ENCODE measurements at places on chromosomes 3 and 15.
A peak's percentile ranks its signal among the peaks of the same experiment; 100 is the strongest.

DNA sequence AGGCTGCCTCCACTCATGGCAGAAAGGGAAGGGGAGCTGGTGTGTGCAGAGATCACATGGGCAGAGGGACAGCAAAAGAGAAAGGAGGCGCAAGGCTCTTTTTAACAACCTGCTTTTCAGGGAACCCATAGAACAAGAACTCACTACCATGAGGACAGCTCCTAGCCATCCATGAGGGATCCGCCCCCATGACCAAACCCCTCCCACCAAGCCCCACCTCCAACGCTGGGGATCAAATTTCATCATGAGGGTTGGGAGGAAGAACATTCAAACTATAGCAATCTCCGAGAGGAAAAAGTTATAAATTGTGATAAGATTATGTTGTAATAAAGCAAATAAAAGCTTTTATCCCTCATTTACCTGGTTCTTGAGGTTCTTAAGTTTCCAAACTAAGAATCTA is 84.7 kb upstream of the LMCD1 start:
- DNase-seq, result no peak

GRCh38 chr3:59364496-59364895 is 314.7 kb upstream of the CFAP20DC start:
- DNase-seq, result no peak

- no peak for DNase-seq
Observed at GRCh38 chr3:146117406-146118285, 43.3 kb downstream of the PLOD2 start.

DNA sequence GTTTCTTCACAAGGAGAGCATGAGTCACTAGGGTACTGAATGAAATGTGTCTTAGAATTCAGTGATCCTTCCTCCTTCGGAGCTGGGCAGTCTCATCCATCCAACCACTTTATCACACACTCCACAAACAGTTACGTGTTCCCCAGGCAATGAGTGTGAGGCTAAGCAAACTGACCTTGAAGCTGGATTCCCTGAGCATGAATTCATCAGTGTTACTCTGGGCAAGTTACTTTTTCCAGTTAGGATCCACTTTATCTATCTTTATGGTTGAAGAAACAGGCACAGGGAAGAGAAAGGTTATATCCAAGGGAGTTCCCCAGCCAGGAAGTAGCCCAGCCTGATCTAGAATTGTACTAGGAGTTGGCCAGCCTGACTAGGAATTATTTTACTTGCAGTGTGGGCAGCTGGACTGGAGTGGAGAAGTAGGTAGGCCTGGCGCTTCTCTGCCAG is 17.1 kb upstream of the GCNT3 start:
- no peak for DNase-seq

GRCh38 chr15:92102395-92102755 is 248.9 kb downstream of the SLCO3A1 start:
- no peak for DNase-seq

DNA sequence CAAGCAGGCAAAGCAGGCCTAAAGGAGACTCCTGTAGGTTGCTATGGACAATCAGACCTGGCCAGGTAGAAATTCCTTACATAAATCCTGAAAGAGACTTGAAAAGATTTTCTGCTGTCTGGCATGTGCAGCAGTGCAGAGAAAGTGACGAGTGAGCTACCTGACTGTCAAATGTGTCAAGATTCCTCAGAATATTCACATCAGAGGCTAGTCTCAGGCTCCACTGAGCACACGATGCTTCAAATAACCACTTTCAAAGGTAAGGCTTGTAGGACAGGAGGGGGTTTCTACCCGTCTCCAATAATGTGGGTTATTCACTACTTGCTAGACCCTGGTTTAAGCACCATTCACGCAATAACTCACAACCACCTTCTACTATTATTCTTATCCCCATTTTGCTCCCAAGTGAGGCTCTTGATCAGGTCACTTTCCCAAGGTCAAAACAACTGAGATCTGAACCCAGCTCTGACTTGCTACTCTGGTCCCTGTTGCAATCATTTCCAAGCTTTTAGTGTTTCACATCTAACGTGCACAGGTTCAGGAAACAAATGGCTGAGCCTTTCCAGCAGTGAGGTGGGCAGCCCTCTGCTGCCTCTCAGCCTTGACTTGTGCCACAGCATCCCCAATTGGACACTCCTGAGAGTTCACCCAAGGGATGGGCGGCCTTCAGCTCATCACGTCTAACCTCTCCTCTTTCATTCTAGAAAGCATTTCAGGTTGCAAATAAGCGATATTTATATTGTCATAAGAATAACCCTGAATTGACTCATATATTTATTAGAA is 329.9 kb upstream of the WNT5A start:
- no peak for DNase-seq

- no peak for DNase-seq
Observed at GRCh38 chr3:52679199-52679538, 6.5 kb downstream of the PBRM1 start.

DNA sequence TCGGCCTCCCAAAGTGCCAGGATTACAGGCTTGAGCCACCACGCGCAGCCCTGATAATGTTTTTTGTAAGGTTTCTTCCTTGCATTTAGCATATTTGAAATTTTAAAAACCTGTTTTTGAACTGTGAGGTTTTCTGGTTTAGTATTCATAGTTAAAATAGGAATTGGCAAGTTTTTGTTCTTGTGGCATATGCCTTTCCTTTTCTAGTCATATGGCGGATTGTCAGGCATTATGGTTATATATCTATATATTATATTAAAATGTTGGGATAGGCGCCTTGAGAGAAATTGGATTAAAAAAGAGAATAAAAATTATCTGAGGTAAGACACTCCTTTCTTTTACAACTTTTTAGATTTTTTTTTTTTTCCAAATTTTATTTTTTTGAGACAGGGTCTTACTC is 28.4 kb downstream of the FXR1 start:
- no peak for DNase-seq

- DNase-seq, result no peak
Observed at GRCh38 chr3:11919390-11919789, 72.7 kb upstream of the TAMM41 start.

- DNase-seq, result no peak
Observed at GRCh38 chr3:41000471-41000870, 198.8 kb upstream of the CTNNB1 start.

DNA sequence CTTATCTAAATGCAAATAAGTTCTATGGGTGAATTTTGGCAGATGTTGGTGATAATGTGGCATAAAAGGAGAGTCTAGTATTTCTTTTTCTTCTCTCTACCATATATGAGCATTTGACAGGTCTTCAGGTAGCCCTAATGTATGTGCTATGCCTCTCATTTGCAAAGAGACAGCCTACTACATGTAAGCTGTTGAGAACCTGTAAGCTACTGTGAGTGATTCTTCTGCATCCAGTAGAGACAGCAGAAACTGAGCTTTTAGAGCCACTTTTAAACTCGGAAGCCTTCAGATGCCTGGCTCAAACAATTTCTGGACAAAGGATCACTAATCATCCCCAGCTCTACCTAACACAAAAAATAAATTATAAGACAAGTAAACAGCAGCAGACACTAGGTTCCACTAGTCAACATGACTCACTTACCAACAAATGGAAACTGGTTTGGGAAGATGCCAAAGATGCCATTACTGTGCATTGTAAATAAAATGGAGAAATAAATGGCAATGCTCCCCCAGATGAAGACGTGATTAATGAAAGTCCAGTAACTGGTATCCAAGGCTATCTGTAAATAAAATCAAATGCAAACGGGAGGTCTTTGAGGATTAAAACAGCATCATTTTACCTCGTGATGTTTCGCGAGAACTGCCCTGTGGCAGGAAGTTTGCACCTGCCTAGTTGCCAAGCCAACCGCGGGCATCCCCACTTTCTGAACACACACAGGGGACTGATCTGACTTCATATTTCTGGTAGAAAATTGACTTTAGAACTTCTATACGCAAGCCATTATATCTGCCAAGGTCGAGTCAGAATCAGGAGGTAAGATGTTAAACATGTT is 245.3 kb downstream of the DTWD1 start:
- DNase-seq, result no peak

DNA sequence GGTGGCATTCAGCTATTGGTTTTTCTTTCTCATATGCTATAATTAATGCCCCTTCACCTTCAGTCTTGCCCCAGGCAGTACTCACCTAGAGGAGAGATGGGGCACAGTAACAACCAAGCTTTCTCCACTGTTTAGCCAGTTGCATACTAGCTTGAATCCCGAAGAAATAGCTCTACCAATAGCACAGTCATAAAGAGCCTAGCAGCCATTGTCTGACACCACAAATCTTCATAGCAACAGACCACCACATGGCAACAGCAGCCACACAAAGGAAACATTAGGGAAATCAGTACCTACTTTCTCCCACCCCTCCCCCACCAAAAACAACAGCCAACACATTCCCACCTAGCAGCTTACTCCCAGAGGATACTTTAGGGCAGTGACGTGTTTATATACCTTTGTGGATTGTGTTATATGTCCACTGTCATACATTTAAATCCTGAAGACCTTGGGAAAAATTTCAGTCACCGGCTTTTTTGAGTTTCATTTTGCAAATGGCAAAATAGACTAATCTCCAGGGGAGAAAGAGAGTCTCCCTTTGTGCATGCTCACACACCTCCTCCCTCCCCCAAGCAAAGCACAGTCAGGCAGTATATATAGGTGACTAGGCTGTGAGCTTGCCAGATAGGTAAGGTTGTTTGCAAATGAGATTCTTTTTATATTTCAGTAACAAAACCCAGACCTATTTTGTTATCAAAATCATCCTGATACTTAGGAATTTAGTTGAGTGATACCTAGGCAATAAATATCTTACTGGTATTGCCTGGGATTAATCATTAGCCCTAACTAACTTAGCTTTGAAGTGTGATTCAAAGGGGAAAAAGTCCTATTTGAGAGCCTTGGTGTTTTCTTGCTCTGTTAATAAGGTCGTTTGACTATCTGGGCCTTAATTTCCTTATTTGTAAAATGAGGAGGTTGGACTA is 140.6 kb downstream of the RBPMS2 start:
- DNase-seq, result no peak

GRCh38 chr3:66499881-66500575 is 794 bp downstream of the LRIG1 start:
- DNase-seq, result no peak

DNA sequence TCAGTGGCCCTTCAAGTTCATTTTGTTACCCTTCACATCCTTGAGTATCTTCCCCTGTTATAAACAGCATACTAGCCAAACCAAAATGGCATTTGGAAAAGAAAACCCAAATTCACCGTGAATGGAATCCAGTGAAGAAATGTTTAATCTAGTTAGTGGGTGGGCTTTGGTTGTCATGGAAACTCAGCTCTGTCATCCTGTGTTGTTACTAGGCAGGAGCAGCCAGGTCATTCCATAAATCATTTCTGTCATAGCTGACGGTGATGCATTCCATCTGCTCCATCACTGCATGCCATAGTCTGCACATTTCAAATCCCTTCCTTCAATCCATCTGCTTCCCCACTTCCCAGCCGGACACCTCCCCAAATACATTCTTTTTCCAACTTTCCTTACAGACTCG is 140.4 kb upstream of the CGNL1 start:
- DNase-seq, result no peak

- no peak for DNase-seq
Observed at GRCh38 chr3:42014921-42015533, 53.1 kb upstream of the ULK4 start.

DNA sequence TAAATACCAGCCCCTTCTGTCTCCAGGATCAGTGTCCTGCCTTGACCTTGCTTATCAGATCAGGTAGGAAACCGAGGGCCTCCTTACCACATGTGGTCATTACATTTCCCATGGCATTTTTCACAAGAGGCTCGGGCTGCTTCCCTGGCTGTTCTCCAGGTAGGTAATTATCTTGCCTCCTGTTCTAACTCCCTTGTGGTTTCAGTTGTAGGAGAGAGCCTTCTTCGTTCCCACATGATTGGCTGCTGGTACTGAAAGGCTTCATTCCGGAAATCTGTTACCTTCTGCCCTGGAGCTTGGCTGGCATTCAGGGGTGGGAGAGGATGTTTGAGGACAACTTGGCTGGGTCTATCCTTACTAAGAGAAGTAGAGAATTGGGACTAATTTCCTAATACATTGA is 46.8 kb upstream of the RORA start:
- no peak for DNase-seq

DNA sequence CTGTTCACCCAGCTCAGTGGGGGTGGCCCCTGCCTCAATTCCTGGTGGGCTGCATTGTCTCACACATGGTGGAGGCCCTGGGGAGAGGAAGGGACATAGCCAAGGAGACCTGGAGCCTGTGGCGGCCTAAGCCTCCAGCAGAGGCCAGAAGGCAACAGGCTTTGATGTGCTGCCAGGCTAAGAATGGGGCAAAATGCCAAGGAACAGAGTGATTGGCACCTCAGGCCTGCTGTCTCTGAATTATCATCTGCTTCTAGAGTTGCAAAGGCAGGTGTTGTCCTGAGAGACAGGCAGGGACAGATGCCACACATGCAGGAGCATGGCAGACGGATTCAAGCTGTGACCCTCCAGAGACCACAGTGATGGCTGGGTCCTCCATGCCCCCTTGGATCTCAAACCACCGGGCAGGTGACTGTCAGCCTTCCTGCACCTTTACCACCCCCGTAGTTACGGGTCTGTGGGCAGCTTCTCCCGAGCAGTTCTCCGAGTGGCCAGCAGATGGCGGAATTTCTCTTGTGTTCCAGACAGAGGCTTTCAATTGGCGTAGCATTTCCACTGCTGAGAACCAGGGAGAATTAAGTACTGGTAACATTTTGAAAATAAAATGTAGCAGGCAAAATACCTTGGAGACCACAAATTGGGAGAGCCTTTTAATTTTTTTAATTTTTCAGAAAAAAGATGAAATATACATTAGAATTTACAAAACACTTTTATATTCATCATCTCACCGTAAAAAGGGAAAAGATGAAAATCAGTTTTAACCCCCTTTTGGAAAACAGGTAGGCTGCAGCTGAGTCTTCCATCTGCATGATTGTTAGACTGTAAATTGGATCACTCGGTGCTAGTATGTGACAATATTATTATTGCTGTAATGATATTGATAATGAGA is 525.5 kb upstream of the CFAP20DC start:
- peak; percentile 84 for DNase-seq

- DNase-seq, result peak; percentile 36
Observed at GRCh38 chr15:71743861-71744382, 66.4 kb upstream of the NR2E3 start.

- no peak for DNase-seq
Observed at GRCh38 chr3:101216710-101217465, 103.5 kb downstream of the IMPG2 start.

DNA sequence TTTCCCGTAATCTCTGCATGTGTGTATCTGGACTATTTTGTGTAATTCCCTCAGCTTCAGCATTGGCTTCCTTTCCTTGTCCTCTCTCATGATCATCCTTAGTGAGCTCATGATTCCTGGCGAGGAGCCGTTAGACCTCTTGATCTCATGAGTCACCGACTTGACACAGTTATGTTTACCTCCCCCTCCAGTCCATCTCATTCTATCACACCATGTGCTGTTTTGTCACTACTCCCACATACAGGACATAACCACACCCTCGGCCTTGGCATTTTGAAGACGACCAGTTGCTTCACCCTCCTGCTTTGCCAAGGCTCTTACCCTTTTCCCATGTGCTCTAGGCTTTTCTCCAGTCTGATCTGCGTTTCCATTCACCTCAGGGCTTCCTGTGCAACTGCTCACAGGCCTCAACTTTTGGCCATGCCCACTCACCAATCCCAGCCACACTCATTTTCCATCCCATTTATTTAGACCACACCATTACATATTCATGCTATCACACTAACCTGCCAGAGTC is 41.5 kb downstream of the CP start:
- DNase-seq, result no peak

All from activated T-cell treated with anti-CD3 and anti-CD28 coated beads for 24 hours (primary cell).